ENCODE measurements at places on chromosomes 6 and 20.

DNA sequence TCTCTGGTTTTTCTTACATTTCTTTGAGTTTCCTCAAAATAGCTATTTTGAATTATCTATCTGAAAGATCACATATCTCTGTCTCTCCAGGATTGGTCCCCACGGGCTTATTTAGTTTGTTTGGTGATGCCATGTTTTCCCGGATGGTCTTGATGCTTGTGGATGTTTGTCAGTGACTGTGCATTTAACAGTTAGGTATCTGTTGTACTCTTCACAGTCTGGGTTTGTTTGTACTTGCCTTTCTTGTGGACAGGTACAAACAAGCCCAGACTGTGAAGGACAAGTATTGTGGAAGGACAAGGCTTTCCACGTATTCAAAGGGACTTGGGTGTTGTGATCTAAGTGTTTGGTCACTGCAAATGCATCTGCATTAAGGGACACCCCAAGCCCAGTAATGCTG is 49.9 kb upstream of the TOP1 start:
- DNase-seq: no peak

- no peak for DNase-seq
Measured at GRCh38 chr6:14326774-14327173, 209.2 kb downstream of the CD83 start.

- DNase-seq: no peak
Measured at GRCh38 chr6:30041821-30042220, 19.2 kb upstream of the POLR1H start.

DNA sequence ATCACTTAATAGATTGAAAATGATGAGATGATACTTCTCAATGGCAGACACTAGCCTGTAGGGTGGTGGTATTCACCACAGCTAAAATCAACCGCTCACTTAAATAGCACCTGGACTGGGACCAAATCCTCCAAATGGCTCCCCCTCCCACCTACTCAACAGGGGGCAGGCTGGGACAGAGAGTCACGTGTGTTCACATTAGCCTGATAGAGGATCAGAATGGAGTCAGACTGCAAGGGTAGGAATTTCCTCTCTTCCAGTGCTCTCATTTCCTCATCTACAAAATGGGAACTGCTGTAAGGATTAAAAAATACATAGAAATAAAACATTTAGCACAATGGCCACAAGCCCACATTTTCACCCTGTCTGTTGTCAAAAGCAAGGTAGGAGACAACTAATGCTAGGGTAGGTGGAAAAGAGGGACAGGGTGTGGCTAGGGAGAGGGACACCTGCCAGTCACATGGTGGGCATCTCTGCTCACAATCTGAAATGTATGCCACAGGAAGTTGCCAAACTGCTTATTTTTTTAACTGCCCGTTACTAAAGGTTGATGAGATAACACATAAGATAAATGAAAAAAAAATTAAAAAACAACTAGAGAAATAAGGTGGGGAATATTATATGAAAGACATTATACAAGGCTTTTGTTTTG is 55.3 kb downstream of the BACH2 start:
- no peak for DNase-seq

GRCh38 chr6:4565301-4566250 is 210.6 kb upstream of the CDYL start:
- no peak for DNase-seq

DNA sequence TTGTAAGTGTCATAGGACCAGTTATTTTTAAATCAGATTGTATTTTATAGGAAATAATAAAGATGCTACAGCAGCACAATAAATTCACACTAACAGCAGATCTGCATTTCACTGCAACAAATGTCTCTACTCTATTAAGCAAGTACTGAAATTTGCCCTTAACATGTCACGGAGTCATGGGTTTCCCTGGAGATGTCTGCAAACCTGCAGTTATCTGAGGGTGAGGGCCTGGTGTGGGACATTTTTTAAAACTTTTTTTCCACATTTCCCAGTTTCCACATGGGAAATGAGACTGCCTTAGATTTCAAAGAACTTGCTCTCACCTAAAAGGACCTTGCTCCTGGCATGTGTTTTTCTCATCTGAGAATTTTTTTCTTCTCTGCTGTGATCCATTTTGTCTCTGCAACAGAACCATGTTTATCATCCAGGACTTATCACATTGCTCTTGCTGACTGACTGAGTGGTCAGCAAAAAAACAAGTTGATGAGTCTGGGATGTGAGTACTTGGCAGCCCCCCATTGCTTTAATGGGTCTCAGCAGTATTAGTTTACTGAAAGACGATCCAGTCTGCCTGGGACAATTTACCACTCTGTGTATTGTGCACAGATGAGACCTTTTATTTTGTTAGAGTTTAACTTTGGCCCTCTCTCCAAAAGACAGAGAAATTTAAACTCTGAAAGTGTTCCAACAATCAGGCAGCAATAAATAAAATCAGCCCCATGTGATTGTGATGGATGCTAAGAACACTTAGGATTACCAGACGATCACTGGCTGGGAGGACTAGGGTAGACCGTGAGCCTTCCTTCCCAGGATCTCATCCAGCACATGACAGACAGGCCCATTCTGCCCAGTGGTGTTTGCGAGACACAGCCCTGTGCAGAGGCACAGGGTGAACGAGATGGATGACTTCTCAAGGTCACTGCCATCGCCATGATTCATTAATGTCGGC is 268.8 kb downstream of the BTBD9 start:
- DNase-seq: no peak

DNA sequence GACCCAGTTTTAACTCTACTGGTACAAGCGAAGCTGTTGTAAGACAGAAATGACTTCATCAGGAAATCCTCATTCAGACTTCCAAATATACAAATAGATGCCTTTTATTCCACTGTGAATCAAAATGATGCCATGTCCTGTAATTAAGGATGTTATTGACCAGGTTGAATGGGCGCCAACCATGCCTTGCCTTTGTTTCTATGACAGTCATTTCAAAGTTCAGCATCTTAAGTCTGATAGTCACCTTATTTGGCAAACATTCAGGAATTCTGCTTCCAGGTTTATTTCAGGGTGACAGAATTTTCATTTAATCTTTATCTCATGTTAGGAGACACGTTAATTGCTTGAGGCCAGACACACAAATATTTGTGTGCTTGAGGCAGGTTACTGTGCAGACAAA is 592.8 kb upstream of the JAG1 start:
- no peak for DNase-seq

- DNase-seq: no peak
Measured at GRCh38 chr6:158819977-158820622, 932 bp upstream of the EZR start.

GRCh38 chr20:37518059-37518458 is 3.0 kb upstream of the NNAT start:
- no peak for DNase-seq

DNA sequence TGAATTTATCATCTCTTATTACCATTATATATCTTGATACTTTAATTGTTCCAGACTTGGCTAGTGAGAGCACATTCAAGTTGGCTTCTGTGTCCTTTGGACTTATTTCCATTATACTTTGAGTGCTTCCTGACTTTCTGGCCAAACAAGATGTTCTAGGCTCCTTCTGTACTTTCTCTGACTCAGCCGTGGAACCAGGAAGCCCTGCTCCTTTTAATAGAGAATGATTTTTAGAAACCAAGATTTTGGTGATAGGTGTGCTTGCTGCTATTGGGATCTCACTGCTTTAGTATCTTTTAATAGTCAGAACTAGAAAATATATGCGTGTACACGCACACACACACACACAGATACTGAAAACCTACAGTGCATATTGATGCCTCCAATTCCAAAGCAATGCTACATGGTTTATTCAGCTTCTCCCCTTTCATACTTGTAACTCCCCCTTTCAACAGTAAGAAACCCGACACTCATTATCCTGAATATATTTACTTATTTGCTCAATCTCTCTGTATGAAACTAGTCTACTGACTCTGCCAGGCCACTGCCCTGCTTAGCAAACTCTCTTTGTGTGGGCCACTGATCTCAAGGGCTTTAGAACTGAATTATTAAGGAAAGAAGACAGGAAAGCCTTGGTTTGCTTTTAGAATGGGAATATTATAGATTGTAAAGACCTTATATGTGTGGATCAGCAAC is 42.7 kb upstream of the EZR start:
- no peak for DNase-seq

DNA sequence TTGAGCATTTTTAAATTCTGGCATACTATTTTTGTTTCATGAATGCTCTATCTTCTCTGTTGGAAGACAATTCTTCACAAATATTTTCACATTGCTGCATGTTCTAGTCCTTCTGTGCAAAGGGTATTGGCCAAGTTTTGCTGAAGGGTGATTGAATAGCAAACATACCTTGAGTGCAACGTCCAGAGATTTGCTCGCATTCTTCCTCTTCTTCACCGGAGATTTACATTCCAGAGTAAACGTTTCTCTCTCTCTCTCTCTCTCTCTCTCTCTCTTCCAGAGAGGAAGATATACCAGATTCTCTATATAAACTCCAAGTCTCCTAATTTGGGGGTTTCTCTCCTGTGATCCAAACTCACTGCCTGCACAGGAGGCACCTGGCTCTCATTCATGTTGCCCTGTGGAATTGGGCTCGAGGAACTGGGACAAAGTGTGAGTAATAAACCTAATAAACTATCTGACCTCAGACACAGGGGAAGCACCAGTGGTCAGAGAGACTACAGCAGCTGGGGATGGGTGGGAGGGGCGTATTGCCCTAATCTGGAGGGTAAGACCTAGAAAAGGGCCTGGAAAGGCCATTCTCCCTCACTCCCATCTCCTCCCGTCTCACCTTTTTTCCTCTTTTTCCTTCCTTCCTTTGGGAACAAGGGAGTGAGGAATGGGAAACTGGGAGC is 1.1 kb upstream of the TREML1 start:
- DNase-seq: no peak

- DNase-seq: no peak
Measured at GRCh38 chr20:14726591-14726990, 389.2 kb upstream of the FLRT3 start.

- DNase-seq: no peak
Measured at GRCh38 chr20:483815-484644, 21.7 kb upstream of the TBC1D20 start.

DNA sequence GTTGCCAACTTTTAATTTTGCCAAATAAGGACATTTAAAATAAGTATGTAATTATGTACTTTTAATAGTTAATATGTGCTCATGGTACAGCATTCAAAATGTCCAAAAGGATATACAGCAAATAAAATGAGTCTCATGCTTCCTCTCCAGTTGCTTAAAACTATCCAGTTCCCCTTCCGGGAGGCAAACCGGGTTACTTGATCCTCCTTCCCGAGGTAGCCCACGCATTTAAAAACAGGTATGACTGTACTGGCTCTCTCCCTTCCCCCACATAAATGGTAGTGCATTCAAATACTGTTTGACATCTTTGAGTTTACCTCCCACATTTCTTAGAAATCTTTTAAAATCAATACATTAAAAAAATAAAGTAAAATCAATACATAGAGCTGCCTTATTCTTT is 66.4 kb downstream of the PHF20 start:
- DNase-seq: no peak

DNA sequence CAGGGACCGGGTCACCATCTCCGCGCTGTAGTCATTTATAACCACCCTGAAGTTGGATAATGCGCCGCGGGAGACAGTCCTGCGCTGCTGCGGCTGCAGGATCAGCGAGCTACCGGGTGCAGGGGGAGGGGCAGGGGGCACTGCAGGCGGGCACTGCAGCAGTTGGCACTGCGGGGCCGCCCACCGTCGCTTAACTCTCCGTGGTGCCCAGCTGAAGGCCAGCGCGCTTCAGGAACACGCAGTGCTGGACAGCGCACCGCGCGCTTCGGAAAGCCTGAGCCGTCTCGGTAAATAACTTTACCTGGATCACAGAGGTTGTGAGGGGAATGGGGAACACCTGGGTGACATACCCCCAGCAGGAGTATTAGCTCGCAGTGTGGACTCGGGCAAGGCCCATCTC is 12.4 kb upstream of the LRFN2 start:
- no peak for DNase-seq

DNA sequence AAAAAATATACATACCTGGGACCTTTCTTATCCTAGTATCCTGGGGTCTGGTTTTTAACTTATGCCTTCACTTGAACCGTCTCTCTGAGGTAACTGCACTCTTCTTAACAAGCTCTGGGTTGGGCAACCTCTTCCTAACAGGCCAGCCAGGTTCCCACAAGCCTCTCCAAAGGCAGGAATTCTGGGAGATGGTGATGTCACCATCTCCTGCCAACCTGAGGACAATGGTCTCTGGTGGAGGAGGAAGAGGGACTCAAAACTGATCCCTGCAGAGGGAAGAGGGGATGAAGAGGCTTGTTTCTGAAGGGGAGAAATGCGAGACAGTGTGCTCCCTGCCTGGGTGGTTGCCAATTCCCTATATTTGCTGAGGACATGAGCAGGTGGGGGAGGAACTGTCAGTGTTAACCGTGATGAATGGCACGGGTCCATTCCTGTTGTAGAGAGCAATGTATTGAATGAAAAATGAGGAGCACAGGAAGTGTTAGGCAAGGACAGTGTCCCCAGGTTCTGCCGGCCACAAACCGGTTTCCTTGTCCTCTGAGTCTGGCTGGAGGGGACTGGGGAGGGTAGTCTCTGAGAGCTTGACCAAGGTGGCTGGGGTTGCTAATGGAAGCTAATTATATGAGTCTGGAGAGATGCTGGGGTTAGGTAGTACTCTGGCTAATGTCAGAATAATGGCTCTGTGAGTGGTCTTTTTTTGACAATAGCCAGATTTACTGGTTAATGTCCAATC is 95.5 kb downstream of the KCNB1 start:
- no peak for DNase-seq

DNA sequence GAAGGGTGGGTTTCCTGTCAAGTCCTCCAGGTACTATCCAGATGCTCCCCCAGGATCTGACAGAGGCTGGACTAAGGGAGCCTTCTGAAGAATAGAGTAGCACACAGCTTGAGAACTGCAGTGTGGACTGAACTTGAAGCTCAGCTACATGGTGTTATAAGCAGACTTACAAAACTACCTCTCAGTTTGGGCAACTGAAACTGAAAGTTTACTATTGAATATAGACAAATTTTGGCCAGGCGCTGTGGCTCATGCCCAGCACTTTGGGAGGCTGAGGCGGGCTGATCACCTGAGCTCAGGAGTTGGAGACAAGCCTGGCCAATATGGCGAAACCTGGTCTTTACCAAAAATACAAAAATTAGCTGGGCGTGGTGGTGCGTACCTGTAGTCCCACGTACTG is 348.5 kb downstream of the PLCB1 start:
- DNase-seq: no peak

GRCh38 chr20:34711813-34712430 is 7.8 kb downstream of the TP53INP2 start:
- DNase-seq: no peak
